ENCODE measurements at places on chromosomes 6 and 20.

GRCh38 chr6:147221739-147222138, 17.5 kb downstream of the STXBP5 start:
- DNase-seq: no peak

- DNase-seq: no peak
These were observed 17.6 kb upstream of the TBC1D32 start for GRCh38 chr6:121351916-121352315.

DNA sequence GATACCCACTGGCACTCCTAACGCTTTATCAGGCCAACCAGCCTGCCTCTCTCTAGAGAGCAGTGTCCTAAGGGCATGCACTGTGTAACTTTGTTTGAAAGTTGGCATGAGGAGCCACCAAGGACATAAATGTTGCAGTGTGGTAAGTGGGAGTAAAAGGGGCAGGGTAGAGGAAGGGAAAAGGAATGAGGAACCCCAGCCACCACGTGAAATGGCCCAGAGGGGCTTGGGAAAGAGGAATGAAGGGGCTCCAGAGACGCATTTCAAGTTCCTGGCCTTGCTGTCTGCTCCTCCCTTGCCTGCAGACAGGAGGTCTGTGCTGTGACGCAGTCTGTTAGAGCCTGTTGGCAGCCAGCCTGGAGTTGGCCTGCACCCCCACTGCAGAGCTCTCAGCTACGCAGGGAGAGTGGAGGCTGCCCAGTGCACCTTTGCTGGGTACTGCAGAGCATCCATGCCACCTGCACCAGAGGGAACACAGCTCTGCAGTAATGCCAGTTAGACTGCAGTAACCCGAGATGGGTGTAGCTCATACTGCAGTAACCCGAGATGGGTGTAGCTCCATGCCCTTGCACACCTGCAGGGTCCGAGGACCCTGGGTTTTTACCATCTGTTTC, 86.8 kb upstream of the SNAP25 start:
- DNase-seq: no peak

- no peak for DNase-seq
These were observed 11.2 kb upstream of the PSMG4 start for GRCh38 chr6:3247255-3248146.

GRCh38 chr6:6458172-6458571, 130.3 kb upstream of the LY86 start:
- no peak for DNase-seq

- DNase-seq: no peak
These were observed 423.6 kb downstream of the CDH26 start for GRCh38 chr20:60381643-60382400.

- no peak for DNase-seq
These were observed 13.2 kb upstream of the TINAG start for GRCh38 chr6:54294965-54295532.

DNA sequence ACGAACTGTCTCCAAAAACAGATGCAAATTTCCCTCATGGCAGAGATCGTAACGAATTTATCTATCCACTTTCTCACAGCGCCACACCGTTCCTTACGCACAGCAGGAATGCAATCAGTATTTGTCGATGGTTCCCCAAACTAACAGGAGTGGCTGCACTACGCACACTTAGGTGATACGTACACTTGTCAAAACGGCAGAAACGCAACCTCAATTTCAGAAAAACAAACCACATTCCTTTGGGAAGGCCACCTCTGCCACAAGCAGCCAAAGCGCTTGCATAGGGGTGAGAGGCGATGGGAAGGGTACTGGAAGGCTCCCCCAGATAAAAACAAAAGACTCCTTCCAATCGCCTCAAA, 638 bp downstream of the MDN1 start:
- peak; percentile 12 for DNase-seq

GRCh38 chr6:97790926-97791590, 508.0 kb upstream of the MMS22L start:
- DNase-seq: no peak

GRCh38 chr6:43644940-43645612, at the start of gene RSPH9:
TSS of gene RSPH9 (plus strand) at chr6:43645036. CDS start at chr6:43645099, 63 bp downstream.
- DNase-seq: no peak

DNA sequence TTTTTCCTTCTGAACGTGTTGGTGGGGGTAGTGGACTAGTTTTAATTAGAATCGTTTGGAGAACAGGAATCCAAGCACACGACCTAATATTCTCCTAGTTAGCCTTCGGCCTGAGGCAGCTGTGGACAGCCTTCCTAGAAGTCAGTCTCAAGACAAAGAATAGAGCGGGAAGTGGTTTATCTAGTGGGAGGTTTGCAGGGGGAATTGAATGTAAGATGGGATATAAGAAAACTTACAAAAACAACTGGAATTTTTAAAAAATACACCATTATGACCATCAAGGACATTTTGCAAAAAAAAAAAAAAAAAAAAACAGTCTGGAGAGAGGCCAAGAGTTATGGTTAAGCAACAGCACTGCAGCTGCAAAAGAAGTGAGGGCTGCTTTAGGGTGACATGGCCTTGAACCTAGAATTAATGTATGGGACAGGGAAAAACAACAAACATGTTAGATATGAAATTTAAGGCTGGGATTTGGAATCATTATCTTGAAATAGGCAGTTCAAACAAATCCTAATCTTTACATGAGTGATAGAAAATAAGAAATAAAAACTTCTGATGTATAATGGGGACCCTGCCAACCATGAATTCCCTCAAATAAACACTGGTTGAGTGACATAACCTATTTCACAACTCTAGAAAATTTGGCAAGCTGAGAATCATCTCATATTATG, 40.2 kb downstream of the PLAGL1 start:
- no peak for DNase-seq

Data from HuH-7 (cell line).